Body of pancreas (tissue), 4 donors: ENCODE measurements at places on chromosomes 12 and 14.

- no peak for DNase-seq
Measured at GRCh38 chr12:96698965-96699364, 208.1 kb upstream of the NEDD1 start.

DNA sequence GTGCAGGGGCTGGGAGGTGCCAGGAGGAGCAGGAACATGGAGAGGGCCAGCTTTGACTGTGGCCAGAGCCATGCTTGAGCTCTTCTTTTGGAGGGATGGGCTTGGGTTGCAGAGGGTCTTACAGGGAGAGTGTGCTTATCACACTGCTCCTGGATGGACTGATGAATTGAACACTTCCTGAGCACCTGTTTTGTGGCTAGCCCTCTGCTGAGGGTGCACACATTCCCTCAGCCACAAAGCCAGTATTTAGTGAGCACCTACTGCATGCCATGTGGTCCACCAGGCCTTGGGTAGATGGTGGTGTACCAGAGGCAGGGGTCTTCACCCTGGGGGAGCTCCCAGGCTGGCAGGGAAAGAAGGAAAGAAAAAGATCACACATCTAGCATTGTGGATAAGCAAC lies 118.9 kb downstream of the SLC25A47 start:
- DNase-seq = no peak

GRCh38 chr14:27506272-27506671 lies 908.4 kb upstream of the NOVA1 start:
- DNase-seq = no peak

DNA sequence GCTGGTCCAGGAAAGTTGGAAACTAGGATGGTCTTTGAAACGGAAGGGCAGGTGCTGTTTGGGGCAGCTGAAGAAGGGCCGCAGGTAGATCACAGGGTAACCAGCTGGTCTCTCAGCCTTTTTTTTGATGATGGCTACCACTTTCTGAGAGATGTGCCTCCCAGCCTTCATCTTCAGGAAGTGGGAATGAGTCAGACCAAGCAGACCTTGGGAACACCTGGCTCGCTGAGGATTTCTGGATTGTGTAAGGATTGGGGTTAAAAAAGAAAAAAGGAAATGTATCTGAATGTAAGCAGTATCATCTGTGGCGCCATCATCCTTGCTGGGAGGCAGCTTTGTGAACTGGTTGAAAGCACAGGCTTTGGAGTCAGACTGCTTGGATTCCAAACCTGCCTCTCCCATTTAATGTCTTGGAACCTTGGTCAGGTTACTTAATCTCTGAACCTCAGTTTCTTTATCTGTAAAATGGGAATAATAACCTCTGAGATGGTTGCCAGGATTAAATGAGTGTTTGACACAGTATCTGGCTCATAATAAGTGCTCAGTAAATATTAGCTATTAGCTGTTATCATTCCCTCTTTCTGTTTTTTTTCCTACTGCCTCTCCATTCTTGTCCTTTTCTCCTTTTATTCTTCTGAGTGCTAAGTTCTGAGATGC lies 1.7 kb downstream of the PRPF40B start:
- DNase-seq = peak; percentile 25

GRCh38 chr12:52278575-52279421 lies 4.4 kb downstream of the KRT86 start:
- peak; percentile 79 for DNase-seq

DNA sequence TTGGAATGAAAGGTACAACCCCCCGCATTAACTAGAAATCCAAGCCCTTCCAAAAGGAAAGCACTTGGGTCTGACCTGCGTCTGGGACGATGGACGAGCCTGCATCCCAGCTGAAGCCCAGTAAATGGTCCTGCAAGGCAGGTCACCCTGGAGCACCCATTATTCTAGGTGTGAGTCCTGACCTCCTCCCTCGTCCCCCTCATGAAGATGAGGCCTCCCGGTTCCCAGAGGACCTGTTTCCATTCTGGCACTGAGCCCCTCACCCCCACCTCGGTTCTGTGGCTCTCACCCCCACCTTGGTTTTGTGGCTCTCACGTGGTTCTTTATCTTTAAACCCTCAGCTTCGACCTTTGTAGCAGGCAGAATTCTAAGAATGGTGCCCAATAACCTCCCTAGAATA lies 7.3 kb downstream of the IFI27 start:
- DNase-seq = no peak

GRCh38 chr14:49612251-49612650 lies 8.2 kb downstream of the RPL36AL start:
- no peak for DNase-seq

- DNase-seq = no peak
Measured at GRCh38 chr14:63875311-63875710, 22.5 kb downstream of the SYNE2 start.

DNA sequence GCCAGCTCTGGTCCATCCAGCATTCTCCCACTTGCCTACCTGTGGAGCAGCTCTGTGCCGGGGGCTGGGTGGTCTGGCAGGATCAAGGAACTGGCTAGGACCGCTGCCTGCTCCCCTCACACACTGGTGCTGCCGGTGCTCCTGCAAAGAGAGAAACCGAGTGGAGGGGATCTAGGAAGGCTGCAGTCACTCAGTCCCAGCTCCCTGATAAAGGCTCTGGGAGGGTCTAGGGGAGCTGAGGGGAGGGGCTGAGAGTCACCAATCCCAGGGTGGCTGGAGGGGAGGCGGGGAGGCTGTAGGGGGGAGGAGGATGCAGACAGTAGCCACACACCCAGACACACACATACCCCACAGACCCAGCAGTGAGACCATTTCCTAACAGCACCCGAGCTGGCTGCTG lies at the start of gene TAC3:
TSS of gene TAC3 (minus strand) at position 182 of the 400 bp plus-strand sequence. CDS start 732 bp downstream, outside the sequence.
- DNase-seq = no peak

DNA sequence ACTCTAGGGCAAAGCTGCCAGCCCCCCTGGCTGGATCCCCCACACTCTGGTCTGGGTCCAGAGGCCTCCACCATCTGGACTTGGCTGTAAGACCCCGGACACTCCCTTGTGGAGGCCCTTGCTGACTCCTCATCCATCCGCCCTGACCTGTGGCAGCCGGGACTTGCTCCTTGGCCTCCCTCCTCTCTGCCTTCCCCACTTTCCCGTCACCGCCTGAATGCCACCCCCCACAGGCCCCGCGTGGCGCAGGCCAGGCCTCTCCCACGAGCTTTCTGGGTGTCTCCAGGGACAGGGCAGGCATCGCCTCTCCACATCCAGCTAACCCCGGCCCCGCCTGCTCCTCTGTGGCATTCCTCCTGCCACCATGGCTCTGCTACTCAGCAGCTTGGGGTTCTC lies 14.1 kb downstream of the JAG2 start:
- DNase-seq = no peak

GRCh38 chr14:49497725-49498348 lies 88.3 kb downstream of the RPS29 start:
- DNase-seq = peak; percentile 12

- DNase-seq = no peak
Measured at GRCh38 chr12:70486588-70486987, 120.5 kb downstream of the KCNMB4 start.

- DNase-seq = no peak
Measured at GRCh38 chr14:68962681-68963080, 16.4 kb downstream of the ACTN1 start.

- no peak for DNase-seq
Measured at GRCh38 chr12:111715279-111715678, 29.4 kb downstream of the ACAD10 start.

DNA sequence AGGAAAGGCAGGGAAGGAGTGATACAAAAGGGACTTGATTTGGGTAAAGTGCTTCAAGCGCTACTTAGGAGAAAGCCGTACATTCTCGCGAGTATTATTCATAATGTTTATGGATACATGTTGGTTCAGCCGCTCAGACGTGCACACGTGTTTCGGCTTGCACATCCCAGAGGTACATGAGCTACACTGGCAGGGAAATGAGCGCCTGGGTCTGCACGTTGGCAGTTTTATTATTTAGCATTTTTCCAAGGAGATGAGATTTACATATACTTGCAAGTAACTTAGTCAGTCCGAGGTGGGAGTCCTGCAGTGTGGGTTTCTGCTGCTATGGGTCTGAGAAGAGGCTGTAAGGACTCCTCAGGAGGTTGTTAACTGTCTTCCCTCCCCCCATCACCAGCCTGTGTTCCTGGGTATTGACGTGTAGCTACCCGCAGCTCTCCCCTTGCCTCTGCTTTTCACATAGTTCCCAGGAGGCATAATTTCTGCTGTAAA lies 1.5 kb downstream of the PRKCH start:
- no peak for DNase-seq

DNA sequence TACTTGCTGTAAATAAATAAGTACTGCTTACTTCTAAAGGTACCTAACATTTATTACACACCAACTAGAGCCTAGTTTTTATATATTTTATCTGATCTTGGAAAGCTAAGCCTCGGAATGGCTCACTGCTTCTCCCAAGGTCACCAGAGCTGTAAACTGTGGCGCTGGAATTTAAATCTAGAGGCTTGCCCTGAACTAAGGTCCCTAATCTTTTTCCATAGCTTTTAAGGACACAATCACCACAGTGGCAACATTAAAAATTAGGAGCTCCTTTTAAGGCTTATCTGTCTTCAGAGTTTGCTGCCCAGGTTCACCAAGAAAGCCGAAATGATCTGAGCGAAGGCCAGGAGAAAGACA lies 670 bp downstream of the CCNB1IP1 start:
- DNase-seq = peak; percentile 45

- DNase-seq = no peak
Measured at GRCh38 chr12:104627990-104628830, 171.5 kb downstream of the CHST11 start.
